Vagina (tissue), 2 donors: ENCODE measurements at places on chromosomes 13 and 19.

DNA sequence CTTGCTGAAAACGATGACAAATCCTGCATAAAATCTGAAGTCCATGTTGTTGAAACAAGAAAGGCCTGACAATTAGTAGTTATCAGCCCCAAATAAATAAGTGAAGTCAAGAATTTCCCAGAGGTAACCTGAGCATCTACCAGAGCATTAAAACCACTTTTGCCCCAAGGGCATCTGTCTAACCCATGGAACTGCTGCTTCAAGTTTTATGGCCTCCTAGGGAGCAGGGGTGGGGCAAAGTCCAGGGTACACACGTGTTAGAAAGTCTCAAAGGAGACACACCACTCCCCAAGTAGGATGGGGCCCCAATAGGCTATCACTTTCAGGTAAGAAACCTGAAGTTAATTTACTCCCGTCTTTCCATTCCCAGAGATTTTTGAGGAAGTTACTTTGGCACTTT lies 81.1 kb downstream of the CACNA1A start:
- no peak for DNase-seq

DNA sequence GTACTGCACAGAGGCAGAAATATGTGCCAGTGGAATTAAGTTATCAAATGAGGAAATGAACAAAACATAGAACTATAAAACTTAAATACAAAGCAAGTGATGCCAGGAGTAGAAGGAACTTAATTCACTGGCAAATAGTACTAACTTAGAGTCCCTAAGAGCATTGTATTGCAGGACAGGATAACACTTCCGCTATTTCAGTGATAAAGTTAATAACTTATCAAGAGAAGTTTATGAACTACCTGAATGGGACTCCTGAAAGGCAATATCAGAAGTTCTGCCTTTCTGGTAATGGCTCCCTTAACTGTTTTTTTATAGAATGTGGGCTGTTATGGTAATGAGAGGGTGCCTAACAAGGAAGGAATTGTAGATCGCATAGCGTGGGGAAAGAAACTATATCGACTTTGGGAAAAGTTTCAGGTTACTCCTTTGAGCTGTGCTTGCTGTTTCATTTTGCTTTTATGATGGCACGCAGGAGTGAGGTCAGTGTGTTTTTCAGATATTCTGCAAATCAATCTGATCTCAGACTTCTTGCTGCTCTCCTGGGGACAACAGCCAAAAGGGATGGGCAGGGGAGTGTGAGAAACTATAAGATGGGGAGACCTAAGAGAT lies 95.3 kb upstream of the MLNR start:
- DNase-seq: no peak

DNA sequence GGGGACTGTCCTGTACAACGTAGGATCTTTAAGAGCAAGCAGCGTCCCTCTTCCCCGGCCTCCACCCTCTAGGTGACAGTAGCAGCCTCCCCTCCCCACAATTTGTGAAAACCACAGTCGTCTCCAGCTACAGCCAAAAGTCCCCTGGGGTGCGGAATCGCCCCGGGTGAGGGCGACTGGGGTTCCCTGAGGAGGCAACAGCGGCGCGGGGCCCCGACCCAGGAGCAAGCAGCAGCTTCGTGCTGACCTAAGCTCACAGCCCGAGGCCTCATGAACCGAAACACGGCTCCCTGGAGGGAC lies 322 bp downstream of the ZNF558 start:
- no peak for DNase-seq

- no peak for DNase-seq
Observed at GRCh38 chr13:113499936-113500335, 9.4 kb upstream of the DCUN1D2 start.

GRCh38 chr13:92175330-92175729 lies 776.9 kb downstream of the GPC5 start:
- DNase-seq: no peak

DNA sequence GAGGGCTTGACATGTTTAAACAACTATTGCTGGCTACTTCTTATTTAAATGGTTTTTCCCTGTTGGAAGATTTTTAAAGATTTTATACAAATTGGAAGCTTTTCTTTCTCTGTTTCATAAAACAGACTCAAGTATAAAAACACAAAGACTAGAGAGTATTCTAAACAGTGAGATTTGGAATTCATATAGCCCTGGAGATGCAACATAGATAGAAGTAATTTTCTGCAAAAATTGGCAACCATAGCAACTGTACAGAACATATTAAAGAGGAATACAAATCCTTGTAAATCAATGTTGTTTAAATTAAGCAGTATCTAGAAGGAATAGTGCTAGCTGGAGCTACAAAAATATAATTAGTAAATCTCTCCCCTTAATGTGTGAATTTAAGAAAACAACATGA lies 2612.9 kb upstream of the PCDH20 start:
- no peak for DNase-seq

- DNase-seq: no peak
Observed at GRCh38 chr13:78183732-78184131, 265.1 kb upstream of the EDNRB start.

- no peak for DNase-seq
Observed at GRCh38 chr13:79492313-79492798, 11.4 kb downstream of the NDFIP2 start.

GRCh38 chr19:40976134-40976533 lies 14.9 kb upstream of the CYP2B6 start:
- DNase-seq: no peak

- DNase-seq: no peak
Observed at GRCh38 chr19:19224150-19224851, 12.5 kb downstream of the NCAN start.

DNA sequence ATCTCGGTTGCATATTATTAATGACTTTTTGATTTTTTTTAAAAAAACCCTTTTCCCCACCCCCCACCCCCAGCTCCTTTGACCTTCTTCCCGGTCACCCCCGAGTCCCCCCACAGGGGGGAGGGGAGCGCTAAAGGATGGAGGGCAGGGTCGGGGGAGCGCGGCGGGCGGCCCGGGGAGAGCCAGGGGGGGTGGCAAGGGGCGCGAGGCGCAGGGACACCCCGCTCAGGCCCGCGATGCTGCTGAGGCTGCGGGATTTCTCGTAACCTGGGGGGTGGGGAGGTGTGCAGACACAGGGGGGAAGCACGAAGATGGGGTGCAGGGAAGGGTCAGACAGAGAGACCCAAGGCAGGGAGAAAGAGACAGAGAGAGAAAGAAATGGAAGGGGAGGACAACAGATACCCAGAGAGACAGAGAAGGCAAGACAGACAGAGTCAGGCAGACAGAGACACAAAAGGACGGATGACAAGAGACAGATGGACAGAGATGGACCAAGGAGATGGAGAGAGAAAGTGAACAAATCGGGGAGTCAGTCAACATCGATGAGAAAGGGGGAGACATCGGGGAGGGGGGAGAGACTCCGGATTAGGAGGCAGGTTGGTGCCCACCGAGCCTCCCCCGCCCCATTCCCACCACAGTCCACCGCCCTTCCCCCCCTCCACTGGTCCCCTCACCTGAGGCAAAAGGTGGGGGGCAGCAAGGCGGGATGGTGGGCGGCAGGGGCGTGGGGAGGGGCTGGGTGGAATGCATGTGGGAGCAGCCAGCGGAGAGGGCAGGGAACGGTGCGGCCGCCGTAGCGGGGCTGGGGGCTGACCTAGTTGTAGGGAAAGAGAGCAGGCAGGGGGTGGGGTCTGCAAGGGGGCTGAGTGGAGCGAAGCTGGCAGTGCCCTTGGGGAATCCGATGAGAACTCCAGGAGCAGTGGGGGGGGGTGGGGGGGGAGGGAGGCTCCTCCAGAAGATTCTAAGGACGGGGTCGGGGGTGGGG lies 14.2 kb downstream of the KCNC3 start:
- DNase-seq: no peak
